ENCODE measurements at places on chromosomes 7 and 10.

DNA sequence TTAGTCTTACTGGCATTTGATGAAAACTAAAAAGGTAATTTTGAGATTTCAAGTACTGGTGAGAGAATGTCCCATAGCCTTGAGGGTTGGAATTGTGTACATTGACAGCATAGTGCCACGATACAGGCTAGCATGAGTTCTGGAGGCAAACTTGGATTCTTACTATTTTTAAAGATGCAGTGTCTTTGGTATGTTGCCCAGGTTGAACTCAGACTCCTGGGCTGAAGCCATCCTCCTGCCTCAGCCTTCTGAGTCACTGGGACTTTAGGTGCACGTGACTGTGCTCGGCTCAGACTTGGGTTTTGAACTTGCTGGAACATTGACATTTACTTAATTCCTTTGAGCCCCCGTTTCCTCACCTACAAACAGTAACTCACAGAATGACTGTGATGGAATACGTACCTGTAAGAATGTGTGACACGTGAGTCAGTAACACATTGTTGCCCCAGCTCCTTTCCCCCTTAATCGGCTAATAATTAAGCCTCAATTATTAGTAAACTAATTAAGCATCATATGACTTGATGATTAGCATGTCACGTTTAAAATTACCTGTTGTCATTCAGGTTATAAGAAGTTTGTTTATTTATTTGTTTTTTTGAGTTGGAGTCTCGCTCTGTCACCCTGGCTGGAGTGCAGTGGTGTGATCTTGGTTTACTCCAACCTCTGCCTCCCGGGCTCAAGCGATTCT lies 10.6 kb downstream of the DNAJB6 start:
- no peak for DNase-seq

DNA sequence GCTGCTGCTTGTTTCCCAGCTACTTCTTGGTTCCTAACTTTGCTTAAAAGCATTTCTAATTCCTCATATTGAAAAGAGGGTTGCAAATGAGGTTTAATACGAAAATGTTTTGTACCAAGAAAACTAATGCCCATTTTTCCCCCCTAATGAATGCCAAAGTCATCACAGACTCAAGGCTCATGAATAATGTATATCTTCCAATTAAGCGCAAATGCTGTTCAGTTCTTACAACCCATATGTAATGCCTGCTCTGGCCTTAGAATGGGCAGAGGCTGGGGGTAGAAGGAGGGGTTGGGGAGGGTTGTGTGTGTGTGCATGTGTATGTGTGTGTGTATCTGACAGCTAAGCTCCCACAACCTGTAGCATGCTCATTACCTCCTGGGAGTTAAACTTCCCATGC lies 901.7 kb downstream of the KCNMA1 start:
- DNase-seq: no peak

- DNase-seq: no peak
These were observed 72.9 kb upstream of the EFCAB10 start for GRCh38 chr7:105654095-105654686.

GRCh38 chr7:102111061-102112041 lies 175.3 kb upstream of the SH2B2 start:
- DNase-seq: peak; percentile 51

GRCh38 chr10:88213065-88213605 lies 349.7 kb downstream of the PTEN start:
- DNase-seq: no peak

- DNase-seq: peak; percentile 81
These were observed 28.4 kb upstream of the SMARCD3 start for GRCh38 chr7:151276666-151277590.

GRCh38 chr10:113007821-113008220 lies 57.8 kb downstream of the TCF7L2 start:
- DNase-seq: no peak

GRCh38 chr7:42932811-42933591 lies 825 bp downstream of the MRPL32 start:
- DNase-seq: no peak

DNA sequence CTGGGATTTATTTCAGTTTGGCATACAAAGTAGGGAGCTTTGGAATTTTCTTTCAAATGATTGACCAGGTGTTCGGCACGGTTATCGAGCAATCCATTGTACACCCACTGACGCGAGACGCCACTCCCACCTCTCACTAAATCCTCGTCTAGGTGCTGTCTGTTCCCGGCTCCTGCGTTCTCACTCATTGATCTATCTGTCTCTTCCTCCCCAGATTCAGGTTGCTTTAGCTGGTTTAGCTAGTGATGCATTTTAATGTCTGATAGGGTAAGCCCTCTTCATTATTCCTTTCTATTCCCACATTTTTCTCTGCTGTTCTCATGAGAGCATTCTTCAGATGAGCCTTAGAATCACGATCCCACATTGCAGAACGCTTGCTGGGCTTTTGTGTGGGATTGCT lies 91.7 kb downstream of the ELFN1 start:
- DNase-seq: no peak

- DNase-seq: no peak
These were observed 1246.5 kb downstream of the TYW1 start for GRCh38 chr7:68243128-68243527.

GRCh38 chr10:106992055-106992454 lies 172.5 kb downstream of the SORCS1 start:
- no peak for DNase-seq

DNA sequence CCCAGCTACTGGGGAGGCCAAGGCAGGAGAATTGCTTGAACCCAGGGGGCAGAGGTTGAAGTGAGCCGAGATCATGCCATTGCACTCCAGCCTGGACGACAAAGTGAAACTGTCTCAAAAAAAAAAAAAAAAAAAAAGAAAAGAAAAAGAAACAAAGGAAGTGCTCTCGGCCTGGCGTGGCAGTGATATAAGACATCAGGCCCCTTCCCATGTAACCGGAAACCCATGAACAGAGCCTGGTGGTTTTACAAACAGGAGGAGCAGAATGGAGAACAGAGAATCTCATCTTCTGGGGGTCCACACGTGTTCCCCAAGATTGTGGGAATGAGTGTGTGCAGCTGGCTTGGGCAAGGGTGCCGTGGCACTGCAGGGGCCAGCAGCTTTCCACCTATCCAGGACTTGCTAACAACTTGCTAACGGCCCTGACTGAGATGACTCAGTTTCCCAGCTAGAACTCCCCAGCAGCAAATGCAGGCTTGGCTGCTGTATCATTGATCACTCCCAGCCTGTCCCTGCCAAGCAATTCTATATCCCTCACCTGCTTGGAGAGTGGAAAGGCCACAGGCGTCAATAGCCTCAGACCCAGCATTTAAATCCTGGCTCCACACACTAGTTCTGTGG lies 103.0 kb downstream of the COL26A1 start:
- peak; percentile 48 for DNase-seq

DNA sequence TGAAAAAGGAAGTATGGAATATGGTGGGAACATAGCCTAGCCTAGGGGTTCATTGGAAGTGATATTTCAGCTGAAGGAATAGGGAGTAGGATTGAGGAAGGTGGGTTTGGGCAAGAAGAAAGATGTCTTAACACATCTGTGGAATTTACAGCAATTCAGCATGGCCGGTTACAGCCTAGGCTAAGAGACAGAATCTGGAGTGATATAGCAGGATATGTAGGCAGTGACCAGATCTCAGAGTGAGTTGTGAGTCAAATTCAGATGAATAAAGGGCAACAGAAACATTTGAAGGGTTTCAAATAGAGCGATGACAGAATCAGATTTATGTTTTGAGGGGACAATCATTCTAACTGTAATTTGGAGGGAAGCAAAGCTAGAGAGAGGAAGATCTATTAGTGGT lies 199.0 kb upstream of the PRPS1L1 start:
- DNase-seq: no peak

DNA sequence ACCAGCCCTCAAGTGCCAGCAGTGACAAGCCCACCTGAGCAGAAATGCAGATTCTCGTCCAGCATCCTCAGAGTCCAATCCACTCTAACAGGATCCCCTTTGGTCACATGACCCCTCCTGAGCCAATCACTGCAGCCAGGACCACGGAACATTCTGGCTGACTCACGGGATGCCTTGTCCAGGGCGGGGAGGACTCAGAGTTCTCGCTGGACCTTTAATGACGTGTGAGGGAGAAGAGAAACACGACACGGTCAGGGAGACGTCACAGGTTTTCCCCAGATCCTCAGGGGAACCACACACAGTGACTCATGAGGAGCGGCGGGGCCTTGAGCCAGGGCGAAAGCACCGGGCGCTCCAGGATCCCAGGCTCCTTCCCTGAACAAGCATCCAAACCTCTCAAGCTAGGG lies 155.7 kb downstream of the PTPRN2 start:
- peak; percentile 50 for DNase-seq

DNA sequence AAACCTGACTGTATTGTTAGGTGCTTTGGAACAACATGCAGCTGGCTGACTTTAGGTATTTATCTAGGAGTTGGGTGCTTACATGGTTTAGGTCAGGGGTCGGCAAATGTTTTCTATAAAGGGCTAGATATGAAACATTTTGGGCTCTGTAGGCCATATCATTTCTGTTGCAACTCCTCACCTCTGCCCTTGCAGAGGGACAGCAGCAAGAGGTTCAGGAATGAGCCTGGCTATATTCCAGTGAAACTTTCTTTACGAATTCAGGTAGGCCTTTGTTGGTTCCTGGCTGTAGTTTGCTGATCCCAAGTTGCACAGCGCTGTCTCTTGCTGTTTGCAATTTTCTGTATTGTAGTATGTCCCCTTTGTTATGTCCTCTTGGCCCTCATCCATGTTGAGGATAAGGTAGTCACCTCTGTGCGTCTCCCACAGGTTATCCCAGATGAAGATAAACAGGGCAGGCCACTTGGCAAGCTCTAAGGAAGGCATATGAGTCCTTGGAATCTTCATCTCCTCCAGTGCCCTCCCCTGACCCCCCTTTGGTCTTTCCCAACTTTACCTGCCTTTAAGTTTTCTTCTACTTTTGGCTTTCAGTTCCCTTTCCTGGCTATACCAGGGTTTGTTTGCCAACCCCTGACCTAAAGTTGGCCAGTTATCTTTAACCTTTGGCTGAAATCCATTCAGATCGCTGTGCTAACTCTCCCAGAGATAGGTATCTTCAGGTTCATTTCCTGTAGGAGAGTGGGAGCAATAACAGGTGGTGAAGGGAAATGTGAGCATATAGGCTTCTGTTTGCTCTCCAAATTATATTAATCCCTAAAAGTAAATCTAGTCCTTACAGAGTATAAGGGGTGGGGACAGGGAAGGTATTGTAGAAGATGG lies 36.1 kb downstream of the SGPL1 start:
- DNase-seq: no peak

GRCh38 chr10:88131511-88132139 lies 268.2 kb downstream of the PTEN start:
- DNase-seq: no peak

- DNase-seq: no peak
These were observed 144.3 kb downstream of the FZD1 start for GRCh38 chr7:91408388-91409154.

DNA sequence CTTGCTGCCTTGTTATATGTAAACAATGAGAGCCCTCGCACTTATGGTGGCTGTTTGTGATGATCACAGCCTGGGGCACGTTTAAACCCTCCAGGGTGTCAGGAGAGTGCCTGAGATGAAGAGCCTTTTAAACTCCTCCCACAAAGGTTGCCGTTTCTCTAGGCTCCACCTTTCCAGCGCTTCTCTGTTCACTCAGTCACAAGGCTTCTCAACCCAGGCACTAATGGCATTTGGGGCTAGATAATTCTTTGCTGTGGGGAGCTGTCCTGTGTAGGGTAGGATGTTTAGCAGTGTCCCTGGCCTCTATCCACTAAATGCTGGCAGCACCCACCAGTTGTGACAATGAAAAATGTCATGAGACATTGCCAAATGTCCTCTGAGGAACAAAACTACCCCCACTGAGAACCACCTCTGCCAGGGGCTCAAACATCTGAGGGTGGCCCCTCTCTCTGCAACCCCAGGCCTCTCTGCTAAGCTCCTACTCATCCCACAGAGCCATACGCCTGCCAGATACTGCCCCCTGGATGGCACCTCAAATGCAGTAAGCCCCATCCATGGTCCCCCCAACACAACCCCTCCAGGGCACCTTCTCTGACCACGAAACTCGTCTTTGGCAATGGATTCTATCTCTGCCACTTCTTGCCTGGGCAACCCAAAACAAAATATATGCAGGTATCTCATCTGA lies 144.3 kb upstream of the ZMIZ1 start:
- DNase-seq: no peak

GRCh38 chr10:119041326-119041725 lies 11.8 kb downstream of the NANOS1 start:
- no peak for DNase-seq

DNA sequence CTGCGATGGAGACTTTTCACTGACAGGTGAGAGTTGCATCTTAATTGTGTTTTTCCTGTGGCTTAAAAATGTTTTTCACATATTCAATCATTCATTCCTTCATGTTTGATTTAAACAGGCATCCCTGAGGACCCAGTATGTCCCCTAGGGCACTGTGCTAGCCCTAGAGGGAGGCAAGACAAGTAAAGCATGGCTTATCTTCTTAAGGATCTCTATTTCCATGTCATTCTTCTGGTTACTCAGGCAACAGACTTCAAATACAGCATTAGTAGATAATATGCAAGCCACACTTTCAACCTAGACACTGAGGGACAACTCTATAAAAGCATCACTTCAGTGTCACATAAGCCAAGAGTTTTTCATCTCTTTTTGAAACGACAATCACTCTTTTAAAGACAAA lies 29.2 kb downstream of the CDK1 start:
- DNase-seq: no peak

DNA sequence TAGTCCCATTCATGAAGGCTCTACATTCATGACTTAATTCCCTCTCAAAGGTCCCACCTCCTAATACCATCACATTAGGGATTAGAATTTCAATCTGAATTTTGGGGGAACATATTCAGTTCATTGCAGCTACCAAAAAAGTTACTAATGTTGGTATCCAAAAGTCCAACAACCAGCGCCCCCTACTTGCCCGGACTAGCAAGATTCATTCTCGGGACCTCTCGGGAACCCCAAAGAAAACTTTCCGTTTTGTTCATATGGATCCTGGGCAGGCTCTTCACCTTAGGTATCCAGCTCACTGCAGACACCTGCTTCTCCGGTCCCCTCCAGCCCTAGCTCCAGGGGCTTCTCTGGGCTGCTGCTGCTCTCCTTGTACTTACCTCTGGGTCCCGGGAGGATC lies 8.9 kb upstream of the GRK5 start:
- DNase-seq: peak; percentile 64

DNA sequence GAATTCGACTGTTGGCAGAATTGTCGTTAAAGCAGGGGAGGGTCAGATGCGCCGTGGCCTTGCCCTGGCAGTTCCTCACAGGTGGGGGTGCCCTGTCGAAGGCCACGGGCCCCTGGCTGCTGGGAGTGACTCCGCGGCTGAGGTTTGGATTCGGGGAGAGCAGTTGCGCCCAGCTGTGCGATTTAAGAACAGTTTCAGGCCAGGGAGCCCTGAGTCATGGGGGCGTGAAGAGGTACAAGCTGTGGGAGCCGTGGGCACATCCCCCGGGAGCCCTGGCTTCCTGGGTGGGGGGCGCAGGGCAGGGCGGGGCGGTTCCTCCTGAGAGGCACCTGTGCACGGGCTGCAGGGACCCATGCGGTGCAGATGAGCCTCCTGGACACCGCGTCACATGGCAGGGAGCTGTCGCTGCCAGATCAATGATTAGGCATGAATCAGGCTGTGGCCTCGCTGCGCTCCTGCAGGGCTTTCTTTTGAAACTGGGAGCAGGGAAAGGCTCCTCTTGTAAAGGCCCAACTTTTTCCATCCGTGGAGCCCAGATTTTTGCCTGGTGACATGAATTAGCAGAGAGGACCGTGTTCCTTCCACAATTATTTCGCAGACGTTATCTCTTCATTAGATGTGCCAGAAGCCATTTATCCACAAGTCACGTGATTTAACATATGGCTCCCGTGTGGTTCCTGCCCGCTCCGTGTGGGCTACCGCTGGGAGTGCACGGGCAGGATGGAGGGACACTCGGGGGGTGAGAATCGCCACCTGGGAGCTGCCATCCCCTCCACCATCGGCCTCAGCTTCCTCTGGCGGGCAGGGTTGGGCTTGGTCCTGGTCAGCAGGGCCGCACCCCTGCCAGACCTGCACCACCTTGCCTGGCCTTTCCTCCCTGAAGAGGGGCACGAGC lies 918 bp downstream of the PWWP2B start:
- peak; percentile 75 for DNase-seq
